Testis (tissue), 5 donors: ENCODE measurements at places on chromosomes 3 and 15. TPM values are rescaled to one million over a fixed set of nuclear protein-coding genes. Genes with fewer than 3 reads are reported as not detected.

CD47 gene
- 49.9 TPM for total RNA-seq

FOXB1 gene
- total RNA-seq, result 1.5 TPM

GDPGP1 gene
- total RNA-seq, result 16.1 TPM

SETD2 gene
- 95.2 TPM for total RNA-seq

DNA sequence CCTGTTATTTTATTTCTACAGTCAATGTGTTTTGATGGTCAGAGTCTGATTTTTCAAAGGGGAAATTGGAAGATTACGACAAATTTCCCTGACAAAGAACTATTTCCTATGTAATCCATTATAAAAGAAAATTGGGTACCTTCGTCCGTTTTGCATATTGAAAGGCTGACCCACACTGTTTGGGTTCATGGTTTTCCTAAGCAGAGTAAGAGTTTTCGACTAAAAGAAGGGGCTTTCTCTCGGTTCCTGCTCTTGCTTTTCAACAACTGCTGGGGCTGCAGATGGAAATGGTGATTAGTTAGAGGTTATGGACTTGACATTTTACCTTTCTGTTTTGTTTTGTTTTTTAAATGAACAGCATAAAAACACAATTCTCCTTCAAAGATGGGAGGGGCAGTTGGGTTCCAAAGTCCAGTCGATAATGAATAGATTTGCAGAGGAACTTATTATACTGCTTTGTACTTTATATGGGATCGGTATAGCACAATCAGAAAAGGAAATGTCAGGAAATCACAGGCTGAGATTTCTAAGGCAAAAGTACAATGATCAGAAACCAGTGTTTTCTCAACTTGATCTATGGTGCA, 978 bp downstream of the KCNMB2 start:
- no peaks in the 10 kb centered on the region for H3K27me3 ChIP-seq
- H3K27ac ChIP-seq, result no peak overlapping the region
- no peaks in the 10 kb centered on the region for H3K4me1 ChIP-seq
- no peak for DNase-seq
- H3K36me3 ChIP-seq, result no peaks in the 10 kb centered on the region
- H3K4me3 ChIP-seq, result peak overlapping the region; percentile 23

GRCh38 chr15:74123131-74123429, 7.3 kb upstream of the ISLR2 start:
- H3K27me3 ChIP-seq, result no peaks in the 10 kb centered on the region
- H3K4me3 ChIP-seq, result no peak overlapping the region
- H3K4me1 ChIP-seq, result peaks cover 6% of the 10 kb centered on the region
- no peak overlapping the region for H3K27ac ChIP-seq

ACKR4 gene
- total RNA-seq, result 0.16 TPM

DNA sequence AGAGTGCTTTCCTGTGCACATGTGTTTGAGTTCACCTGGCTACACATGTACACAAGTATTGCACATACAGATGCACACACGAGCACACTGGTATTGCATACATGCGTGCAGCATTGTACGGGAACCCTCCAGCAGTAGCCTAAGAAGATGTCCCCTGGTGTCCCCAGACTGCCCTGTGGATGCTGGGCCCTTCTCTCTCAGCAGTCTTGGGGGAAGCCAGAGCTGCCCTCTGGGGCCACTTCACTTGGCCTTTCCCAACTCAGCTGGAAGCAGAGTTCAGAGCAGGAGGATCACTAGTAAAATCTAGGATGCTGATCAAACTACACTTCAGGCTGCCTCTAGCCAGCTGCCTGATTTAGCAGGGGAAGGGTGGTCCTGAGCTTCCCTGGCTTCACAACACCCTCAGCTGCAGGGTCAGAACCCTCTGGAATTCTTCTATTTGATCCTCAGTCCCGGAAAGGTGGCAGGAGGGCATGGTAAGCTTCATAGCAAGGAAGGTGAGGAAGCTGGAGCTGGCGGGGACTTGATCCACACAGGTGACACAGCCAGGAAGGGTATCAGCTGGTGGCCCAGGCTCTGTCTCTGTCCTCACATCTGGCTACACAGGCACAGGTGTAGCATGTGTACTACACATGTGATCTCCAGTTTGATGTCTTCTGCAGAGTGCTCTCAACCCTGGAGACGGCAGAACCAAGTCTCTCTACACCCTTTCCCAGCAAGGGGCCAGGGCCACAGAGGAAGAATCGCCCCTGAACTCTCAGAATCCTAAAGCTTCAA, 36.5 kb downstream of the KLF15 start:
- H3K27me3 ChIP-seq, result no peaks in the 10 kb centered on the region
- H3K4me3 ChIP-seq, result no peak overlapping the region
- no peak overlapping the region for H3K27ac ChIP-seq
- H3K36me3 ChIP-seq, result no peaks in the 10 kb centered on the region
- no peak for DNase-seq
- H3K4me1 ChIP-seq, result no peaks in the 10 kb centered on the region

CCR3 gene
- total RNA-seq, result not detected

DNA sequence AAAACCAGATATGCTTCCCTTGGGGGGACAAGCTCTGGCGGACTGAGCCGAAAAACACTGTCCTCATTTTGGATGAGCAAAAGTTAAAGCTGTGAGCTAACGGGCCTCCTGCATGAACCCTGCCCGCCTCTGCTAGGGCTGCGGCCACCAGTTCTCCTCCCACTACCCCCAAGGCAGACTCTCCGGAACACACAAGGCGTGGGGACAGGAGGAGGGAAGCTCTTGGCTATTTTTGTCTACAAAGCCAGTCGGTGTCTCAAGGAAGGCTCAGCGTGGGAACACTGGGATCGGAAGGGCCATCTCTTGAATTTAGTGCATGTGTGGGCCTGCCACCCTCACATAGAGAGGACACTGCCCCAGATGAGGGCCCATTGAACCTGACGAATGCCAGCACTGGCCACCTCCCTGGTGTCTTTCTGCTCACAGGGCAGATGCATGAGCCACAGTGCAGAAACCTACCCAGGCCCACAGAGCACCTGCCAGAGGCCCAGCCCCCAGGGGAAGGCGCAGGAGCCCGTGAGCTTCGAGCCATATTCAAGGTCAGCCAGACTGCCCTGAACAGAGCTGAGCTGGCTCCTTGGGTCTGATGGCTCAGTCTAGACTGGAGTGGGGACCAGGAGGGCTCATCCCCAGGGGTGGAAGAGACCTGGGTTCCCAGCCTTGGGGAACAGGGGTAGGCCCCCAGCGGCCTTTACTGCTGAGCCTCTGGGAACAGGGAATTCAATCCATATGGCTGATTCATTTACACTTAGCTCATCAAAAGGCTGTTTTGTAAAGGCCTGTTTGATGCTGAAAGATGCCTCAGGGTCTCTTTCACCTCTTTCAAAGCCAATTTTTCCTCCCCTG, 38.3 kb downstream of the HCN4 start:
- H3K27ac ChIP-seq, result peak overlapping the region; percentile 50
- no peaks in the 10 kb centered on the region for H3K27me3 ChIP-seq
- no peak overlapping the region for H3K4me3 ChIP-seq
- peaks cover 22% of the 10 kb centered on the region for H3K4me1 ChIP-seq
- no peaks in the 10 kb centered on the region for H3K36me3 ChIP-seq

DNA sequence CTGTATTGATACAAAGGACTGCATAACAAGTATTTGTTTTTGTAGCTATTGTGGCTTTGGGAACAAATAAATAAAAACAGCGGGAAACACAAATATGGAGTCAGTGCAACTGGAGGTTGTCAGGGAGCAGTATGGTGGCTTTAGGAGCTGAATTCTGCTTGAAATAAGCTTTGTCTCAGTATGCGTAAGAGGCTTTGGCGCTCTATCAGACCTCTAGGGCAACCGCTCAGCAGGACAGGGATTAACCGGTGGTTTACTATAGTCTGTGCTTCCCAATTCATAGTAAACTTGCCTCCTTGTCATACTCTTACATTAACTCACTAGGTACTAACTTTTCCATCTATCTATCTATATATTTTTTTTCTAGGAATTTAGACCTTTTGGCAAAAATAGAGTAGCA, 104.6 kb downstream of the ZIC1 start:
- no peak for DNase-seq
- no peak overlapping the region for H3K4me3 ChIP-seq
- H3K27me3 ChIP-seq, result no peaks in the 10 kb centered on the region
- no peak overlapping the region for H3K27ac ChIP-seq

GRCh38 chr3:59017617-59017984, 32.2 kb downstream of the CFAP20DC start:
- no peaks in the 10 kb centered on the region for H3K27me3 ChIP-seq
- DNase-seq, result no peak
- H3K4me3 ChIP-seq, result no peak overlapping the region

DNA sequence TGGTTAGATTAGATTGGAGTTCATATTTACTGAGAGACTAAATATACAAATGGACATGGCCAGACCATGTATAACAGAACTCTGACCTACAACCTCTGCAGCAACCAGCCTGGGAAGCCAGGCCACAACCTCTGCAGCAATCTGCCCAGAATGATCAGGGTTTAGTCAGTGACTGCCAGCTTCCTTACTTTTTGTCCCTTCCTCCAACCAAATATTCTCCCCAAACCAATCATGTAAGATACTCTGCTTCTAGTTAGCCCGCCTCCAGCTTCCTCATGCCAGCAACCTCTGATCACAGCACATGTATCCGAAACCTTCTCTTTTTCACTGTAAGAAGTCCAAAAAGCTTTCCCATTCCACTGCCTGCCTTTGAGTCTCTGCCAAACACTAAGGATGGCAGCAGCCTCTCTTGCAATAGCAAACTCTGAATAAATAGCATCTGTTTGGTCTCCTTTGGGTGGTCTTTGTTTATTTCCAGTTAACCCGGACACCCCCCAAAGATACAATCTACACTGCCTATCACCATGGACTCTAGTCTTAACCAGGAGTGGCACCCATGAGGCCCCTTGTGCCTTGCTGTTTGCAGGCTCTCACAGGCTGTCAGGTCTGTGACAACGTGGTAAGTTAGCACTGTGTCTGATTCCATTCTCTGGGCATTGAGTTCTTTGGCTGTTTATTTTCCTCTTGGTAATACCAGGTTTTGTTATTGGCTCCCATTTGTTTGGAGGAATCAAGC, 102.2 kb downstream of the ERC2 start:
- H3K27me3 ChIP-seq, result no peaks in the 10 kb centered on the region
- no peak overlapping the region for H3K4me3 ChIP-seq
- H3K36me3 ChIP-seq, result no peaks in the 10 kb centered on the region
- DNase-seq, result no peak

- DNase-seq, result no peak
- no peaks in the 10 kb centered on the region for H3K36me3 ChIP-seq
- no peak overlapping the region for H3K4me3 ChIP-seq
Measured at GRCh38 chr15:71588746-71589145, 221.6 kb upstream of the NR2E3 start.

DNA sequence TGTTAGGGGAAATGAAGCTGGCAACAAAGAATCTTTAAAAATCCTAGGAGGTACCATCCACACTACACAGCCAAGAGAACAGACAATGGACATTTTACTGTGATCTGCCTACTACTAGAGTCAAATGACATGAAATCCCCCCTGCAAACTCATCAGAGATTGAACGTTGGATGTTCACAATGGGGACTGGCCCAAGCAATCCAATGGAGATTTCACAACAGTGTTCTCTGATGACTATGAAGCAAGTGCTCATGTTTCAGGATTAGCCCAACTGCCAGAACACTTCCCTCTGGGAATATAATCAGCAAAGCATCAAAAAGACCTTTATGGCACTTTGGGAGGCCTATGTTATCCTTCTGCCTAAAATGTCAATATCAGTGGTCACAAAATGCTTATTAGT, 97.8 kb downstream of the IGSF11 start:
- no peak overlapping the region for H3K27ac ChIP-seq
- no peak overlapping the region for H3K4me3 ChIP-seq
- no peaks in the 10 kb centered on the region for H3K36me3 ChIP-seq
- no peak for DNase-seq

SIDT1 gene
- 8.6 TPM for total RNA-seq

DNA sequence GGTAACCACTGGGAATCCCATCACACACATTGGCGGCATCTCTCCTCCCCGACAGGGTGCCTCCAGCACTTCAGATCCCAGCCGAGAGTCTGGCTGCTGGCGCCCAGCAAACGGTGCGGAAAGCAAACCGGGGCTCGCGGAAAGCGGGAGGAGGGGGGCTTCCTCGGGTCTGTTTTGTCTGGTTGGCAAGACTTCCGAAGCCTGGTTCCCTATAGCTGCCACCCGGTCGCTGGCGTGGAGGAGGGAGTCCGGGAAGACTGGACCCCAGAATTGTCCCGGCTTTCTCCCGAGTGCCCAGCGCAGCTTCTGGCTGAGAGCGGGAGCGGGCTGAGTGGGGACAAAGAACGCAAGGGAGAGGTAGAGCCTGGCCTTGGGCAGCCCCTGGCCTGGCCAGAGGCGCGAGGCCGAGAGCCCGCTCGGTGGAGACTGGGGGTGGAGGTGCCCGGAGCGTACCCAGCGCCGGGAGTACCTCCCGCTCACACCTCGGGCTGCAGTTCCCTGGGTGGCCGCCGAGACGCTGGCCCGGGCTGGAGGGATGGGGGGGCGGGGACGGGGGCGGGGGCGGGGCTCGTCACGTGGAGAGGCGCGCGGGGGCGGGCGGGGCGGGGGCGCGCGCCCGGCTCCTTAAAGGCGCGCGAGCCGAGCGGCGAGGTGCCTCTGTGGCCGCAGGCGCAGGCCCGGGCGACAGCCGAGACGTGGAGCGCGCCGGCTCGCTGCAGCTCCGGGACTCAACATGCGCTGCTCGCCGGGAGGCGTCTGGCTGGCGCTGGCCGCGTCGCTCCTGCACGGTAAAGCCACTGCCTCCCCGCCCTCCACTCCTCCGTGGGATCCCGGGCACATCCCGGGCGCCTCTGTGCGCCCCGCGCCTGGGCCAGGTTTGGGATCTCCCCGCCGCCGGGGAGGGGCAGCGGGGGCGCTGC, at the start of gene CHRNA7:
CHRNA7 (plus strand) TSS at position 654 of the 920 bp plus-strand sequence; CDS start at position 734, 80 bp downstream.
- H3K4me1 ChIP-seq, result no peaks in the 10 kb centered on the region
- H3K27me3 ChIP-seq, result no peaks in the 10 kb centered on the region
- peak; percentile 73 for DNase-seq
- H3K4me3 ChIP-seq, result peak within 1 kb of the TSS; percentile 59

- H3K36me3 ChIP-seq, result no peaks in the 10 kb centered on the region
- no peak for DNase-seq
- H3K27me3 ChIP-seq, result no peaks in the 10 kb centered on the region
- H3K4me1 ChIP-seq, result peaks cover 12% of the 10 kb centered on the region
- no peak overlapping the region for H3K27ac ChIP-seq
Measured at GRCh38 chr3:128277378-128278069, 124.2 kb downstream of the EEFSEC start.

- H3K4me3 ChIP-seq, result no peak overlapping the region
- no peak for DNase-seq
- no peak overlapping the region for H3K27ac ChIP-seq
- H3K36me3 ChIP-seq, result no peaks in the 10 kb centered on the region
- H3K27me3 ChIP-seq, result no peaks in the 10 kb centered on the region
Measured at GRCh38 chr15:52151353-52151752, 38.8 kb upstream of the BCL2L10 start.

GRCh38 chr3:162082516-162082915, 585.9 kb downstream of the OTOL1 start:
- no peaks in the 10 kb centered on the region for H3K4me1 ChIP-seq
- no peak overlapping the region for H3K4me3 ChIP-seq
- H3K36me3 ChIP-seq, result no peaks in the 10 kb centered on the region

GRCh38 chr15:91150502-91151160, 50.6 kb downstream of the SV2B start:
- DNase-seq, result no peak
- peaks cover 2% of the 10 kb centered on the region for H3K4me1 ChIP-seq
- H3K4me3 ChIP-seq, result no peak overlapping the region
- H3K36me3 ChIP-seq, result no peaks in the 10 kb centered on the region

DOCK3 gene
- 11.7 TPM for total RNA-seq

- no peak for DNase-seq
- no peak overlapping the region for H3K27ac ChIP-seq
- H3K27me3 ChIP-seq, result no peaks in the 10 kb centered on the region
Measured at GRCh38 chr3:183907911-183908331, 23.2 kb upstream of the PARL start.
